Activated naive CD8-positive, alpha-beta T cell treated with anti-CD3 and anti-CD28 coated beads for 36 hours (primary cell): ENCODE measurements at places on chromosomes 6 and 20. TPM values are rescaled to one million over a fixed set of nuclear protein-coding genes. Genes with fewer than 3 reads are reported as not detected.

The ARMH2 gene
- not detected for total RNA-seq

- no peaks in the 10 kb centered on the region for H3K27me3 ChIP-seq
- peaks cover 79% of the 10 kb centered on the region for H3K4me1 ChIP-seq
- peaks cover 26% of the 10 kb centered on the region for H3K36me3 ChIP-seq
Observed at GRCh38 chr6:15327271-15327670, 81.4 kb downstream of the JARID2 start.

DNA sequence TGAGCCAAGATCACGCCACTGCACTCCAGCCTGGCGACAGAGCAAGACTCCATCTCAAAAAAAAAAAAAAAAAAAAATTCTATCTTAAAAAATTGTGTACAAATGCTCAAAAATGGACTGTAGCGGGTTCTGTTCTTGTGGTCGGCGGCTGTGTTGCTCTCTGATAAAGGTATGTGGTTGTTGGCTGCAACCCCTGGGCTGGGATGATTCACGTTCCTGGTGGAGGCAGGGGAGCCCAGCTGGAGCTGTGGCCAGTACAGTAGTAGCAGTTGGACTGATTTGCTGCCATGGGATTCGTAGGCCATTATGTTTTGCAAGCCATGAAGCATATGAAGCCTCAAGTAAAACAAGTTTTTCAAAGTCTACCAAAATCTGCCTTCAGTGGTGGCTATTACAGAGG lies 22.3 kb downstream of the MDN1 start:
- DNase-seq: no peak
- H3K36me3 ChIP-seq: peaks cover 53% of the 10 kb centered on the region
- no peak overlapping the region for H3K4me3 ChIP-seq
- H3K27ac ChIP-seq: no peak overlapping the region
- H3K4me1 ChIP-seq: peaks cover 38% of the 10 kb centered on the region
- H3K27me3 ChIP-seq: no peaks in the 10 kb centered on the region

- no peaks in the 10 kb centered on the region for H3K27me3 ChIP-seq
- H3K4me1 ChIP-seq: no peaks in the 10 kb centered on the region
- DNase-seq: no peak
- H3K36me3 ChIP-seq: no peaks in the 10 kb centered on the region
- no peak overlapping the region for H3K4me3 ChIP-seq
Observed at GRCh38 chr6:76230711-76231110, 158.2 kb upstream of the IMPG1 start.

GRCh38 chr6:157597461-157598312 lies 216.7 kb downstream of the ZDHHC14 start:
- no peaks in the 10 kb centered on the region for H3K27me3 ChIP-seq
- DNase-seq: peak; percentile 22
- H3K36me3 ChIP-seq: no peaks in the 10 kb centered on the region
- no peak overlapping the region for H3K27ac ChIP-seq
- H3K4me1 ChIP-seq: no peaks in the 10 kb centered on the region

DNA sequence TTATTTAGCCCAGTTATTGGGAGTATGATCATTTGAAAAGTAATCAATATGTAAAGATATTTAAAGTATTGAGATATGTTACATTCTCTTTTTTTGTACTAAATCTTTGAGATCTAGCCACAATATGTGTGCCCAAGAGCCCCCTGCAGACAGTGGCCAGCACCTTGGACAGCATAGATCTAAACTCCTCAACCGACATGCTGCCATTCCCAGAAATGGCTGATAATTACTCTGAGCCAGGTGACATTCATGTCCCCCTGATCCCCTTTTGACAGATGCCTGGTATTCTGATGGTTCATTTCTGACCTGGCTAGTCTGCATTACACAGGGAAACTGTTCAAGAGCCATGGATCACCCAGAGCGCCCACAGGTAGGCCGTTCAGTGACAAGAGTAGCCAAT lies 177.1 kb downstream of the ZDHHC14 start:
- no peak overlapping the region for H3K27ac ChIP-seq
- no peak overlapping the region for H3K4me3 ChIP-seq
- H3K27me3 ChIP-seq: no peaks in the 10 kb centered on the region
- H3K4me1 ChIP-seq: peaks cover 26% of the 10 kb centered on the region
- H3K36me3 ChIP-seq: no peaks in the 10 kb centered on the region
